ENCODE measurements at places on chromosomes 5 and 9.

DNA sequence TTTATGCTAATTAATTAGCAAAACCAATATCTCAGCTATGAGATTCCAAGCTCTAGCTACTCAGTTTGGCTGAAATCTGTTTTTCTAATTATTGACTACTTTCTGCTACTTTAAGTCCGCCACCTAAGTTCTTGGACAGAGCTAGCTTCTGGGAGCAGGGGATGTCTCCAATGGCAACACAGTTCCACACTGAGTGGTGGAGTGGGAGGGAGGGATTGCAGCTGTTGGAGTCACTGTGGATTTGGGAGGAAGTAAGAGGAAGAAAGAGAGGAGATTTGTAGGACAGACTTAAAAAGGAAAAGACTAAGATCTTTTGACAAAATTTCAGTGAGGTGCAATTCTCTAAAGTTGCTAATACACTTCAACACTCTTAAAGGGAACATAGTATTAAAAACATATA, 450.8 kb downstream of the NFIB start:
- no peak for DNase-seq

- peak; percentile 82 for DNase-seq
Measured at GRCh38 chr5:157328277-157328912, 62.5 kb downstream of the CYFIP2 start.

DNA sequence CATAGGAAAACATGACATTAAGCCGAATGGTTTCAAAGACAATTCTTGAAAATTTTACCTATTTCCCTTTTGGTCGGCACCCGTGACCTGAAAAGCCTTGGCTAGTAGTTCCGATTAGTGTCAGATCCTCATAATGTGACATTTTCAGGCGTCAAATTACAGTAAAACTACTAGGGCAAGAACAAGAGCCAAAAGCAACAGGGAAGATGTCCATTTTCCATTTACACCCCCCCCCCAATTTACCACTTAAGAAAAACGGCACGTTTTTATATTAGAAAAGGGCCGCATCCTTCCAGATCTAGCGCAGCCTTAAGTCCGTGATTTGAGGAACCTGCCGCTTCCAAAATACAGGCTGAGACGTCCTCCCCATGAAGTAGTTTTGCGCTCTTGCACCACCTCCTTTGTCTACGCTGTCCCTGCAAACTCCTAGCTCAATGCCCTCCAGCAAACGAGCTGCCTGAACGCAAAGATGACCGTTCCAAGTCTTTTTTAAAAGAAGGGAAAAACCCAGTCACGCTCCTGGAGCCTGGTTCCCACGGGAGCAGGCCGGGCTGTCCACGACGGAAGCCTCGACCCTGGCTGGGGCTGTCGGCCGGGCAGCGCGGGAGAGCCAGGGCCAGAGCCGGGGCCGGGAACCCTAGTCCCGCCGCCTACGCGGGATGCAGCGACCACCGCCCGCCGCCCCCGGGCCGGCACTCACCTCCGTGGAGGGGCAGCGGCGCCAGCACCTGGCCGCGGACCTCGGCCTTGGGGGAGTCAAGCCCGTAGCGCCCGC, 616 bp downstream of the RNF130 start:
- no peak for DNase-seq

DNA sequence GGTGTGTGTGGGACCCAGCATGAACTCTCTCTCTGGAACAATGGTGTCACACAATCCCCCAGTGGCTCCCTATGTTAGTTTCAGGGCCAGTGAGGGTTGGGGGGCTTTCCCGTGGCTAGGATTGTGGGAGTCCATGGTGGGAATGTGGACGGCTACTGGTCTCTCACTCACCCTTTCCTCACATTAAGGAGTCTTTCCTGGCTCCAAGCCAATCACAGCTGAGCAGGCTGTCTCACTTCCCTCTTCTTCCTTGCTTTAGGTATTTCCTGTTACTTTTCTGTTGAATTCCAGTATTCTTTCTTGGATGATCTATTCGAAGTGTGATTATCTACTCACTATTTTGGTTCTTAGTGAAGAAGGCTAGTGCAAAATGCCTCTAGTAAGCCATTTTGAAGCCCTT, 324.4 kb upstream of the MPDZ start:
- DNase-seq, result no peak

- no peak for DNase-seq
Measured at GRCh38 chr5:111454198-111454622, 58.1 kb downstream of the STARD4 start.

- no peak for DNase-seq
Measured at GRCh38 chr5:16737620-16738364, 121.0 kb upstream of the RETREG1 start.

GRCh38 chr5:44691802-44692201, 116.9 kb upstream of the MRPS30 start:
- DNase-seq, result no peak

- DNase-seq, result no peak
Measured at GRCh38 chr5:178535299-178536175, 54.7 kb downstream of the COL23A1 start.

GRCh38 chr9:123070198-123070597, 36.7 kb downstream of the GPR21 start:
- no peak for DNase-seq

DNA sequence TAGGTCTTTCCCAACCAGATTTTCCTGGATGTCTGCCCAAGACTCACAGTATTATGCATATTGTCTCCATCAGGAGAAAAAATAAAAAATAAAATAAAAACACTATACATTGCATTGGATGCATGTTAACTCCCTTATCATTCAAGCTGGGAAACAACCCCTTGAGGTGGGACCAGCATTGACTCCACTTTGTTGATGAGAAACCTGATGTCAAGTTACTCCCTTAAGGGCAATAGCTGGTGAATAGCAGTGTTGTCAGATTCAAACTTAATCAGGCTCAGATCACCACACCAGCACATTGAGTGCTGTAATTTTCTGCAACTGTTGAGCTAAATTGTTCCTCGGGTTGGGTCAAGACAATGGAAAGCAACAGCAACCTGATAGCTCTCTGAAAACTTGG, 264.0 kb upstream of the TRIM32 start:
- no peak for DNase-seq

DNA sequence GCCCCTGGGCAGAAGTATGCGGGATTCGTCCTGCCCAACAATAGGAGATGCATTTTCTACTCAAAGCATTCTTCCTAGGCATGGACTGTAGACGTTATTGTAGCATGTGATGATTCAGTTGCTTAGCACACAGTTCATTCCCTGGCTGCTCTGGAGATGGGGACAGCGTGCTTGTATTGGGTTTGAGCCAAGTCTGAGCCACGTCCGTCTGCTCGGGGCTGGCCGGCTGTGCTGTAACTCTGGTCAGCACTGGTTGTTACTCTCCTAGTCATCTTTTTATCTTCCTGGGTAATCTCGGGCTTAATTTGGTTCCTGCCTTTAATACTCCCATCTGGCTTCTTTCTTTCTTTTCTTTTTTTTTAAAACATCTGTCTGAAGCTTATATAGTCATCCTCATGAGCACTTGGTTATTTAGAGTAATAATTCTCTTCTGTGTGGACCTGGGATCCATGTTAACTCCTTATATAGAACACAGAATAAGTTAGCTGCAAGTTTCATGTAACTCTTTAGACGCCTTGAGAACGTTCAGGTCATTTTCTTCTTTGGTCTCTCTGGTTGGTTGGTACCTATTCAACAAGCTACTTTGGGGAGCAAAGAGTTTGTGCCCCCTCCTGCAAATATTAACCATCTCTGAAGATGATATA, 118.8 kb upstream of the RPS23 start:
- no peak for DNase-seq

- no peak for DNase-seq
Measured at GRCh38 chr5:180799902-180800801, 2.5 kb downstream of the MGAT1 start.

DNA sequence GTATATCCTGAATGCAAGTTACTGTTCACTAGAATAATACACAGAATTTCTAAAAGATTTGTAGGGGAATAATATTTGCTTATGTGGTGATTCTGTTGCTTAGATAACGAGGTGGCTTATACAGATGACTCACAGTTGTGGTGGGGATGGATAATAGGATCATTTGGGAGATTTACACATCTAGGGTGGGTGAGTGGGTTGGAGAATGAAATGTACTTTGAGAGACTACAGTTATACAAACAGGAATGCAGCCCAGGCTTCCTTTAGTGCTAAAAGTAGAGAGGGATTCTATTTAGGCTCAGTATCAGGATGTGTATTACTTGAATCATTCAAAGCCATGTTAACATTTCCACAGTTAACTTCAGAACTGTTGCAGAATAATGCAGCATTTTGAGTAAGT, 1.8 kb downstream of the CTXN3 start:
- no peak for DNase-seq

DNA sequence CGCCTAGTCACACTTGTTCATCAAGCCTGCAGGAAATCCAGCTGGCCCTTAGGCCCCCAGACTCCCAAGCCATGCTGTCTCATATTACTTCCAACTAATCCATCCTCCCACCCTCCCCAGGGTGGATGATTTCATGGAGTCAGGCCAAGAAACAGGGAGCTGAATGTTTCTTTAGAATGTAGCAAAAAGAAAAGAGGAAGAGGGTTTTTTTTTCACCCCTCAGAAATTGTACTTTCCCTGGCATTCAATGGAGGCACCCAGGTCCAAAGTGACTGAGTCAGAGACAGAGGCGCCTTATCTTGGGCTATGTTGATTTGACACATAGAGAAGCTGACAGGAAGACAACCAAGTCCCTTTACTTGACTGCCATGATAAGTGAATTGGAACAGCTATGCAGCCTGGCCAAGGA, 260.2 kb upstream of the NR4A3 start:
- no peak for DNase-seq

- DNase-seq, result peak; percentile 68
Measured at GRCh38 chr9:4678679-4679267, 596 bp upstream of the CDC37L1 start.

DNA sequence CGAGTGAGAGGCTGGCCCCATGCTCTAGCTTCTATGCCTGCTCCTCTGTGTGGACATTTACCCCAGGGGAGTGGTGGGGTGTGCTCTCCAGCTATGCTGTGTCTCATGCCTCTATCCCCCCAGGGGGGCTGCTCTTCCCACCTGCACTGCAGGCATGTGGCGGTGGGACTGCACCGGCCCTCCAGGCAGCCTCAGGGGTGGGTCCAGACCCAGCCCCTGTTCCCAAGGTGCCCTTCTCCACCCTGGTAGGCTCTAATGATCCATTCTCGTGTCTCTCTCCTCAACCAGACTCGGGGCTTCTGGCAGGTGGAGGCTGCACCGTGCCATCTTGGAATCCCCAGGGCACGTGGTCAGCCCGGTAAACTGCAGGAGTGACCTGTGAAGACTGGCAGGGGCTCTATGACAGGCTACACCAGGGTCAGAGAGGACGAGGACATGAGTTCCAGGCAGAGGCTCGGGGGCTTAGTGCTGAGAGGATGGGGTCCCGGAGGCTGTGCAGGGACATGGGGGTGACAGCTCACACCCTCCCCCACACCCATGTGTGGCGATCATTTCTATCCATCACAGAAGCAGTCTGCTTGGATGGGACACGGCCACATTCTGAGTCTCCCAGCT, 22.7 kb upstream of the COL5A1 start:
- no peak for DNase-seq

- no peak for DNase-seq
Measured at GRCh38 chr5:65113771-65114170, 345.0 kb downstream of the CWC27 start.

DNA sequence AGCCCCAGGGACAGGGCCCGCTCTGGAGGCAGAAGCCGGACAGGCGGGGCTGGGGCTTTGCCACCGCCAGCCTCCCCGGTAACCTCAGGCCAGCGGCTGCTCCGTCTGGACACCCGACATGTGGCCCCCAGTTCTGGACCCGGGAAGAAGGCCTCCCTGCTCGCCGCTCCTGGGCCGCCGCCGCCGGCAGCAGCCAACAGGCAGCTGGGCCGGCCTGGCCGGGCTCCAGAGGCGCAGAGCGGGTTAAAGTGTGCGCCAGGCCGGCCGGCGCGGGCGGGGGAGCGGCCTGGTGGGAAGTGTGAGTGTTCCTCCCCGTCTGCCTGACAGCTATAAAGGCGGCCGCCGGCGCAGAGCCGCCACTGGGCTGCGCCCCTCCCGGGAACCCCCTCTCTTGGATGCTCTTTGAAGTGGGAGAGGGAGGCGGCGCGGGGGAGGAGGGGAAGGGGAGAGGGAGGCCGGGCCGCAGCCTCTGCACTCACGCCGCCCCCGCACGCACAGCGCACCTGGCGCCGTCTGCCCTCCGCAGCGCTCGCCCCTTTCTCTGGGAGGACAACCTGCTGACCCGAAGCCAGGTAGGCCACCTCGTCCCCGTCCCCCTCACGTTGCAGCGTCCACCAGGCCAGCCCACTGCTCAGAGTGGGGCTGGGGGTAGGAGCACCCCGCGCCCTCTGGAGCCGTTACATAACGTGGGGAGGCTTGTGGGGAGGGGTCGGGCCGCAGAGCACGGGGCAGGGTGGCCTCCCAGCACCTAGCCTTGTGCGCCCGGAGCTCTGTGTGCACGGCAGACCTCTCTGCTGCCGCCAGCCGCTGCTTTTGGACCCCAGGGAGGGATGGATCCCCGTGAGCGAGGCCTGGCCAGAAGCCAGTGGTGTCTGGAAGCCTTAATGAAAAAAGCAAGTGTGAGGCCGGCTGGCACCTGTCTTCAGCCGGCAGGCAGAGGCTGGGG, at the start of gene ADAMTSL2:
TSS of gene ADAMTSL2 (plus strand) at position 359 of the 946 bp plus-strand sequence. CDS start 2,009 bp downstream, outside the sequence.
- peak; percentile 28 for DNase-seq

GRCh38 chr5:131496400-131496713, 138.7 kb downstream of the RAPGEF6 start:
- DNase-seq, result peak; percentile 29

- no peak for DNase-seq
Measured at GRCh38 chr5:9495121-9495520, 50.8 kb downstream of the SEMA5A start.

DNA sequence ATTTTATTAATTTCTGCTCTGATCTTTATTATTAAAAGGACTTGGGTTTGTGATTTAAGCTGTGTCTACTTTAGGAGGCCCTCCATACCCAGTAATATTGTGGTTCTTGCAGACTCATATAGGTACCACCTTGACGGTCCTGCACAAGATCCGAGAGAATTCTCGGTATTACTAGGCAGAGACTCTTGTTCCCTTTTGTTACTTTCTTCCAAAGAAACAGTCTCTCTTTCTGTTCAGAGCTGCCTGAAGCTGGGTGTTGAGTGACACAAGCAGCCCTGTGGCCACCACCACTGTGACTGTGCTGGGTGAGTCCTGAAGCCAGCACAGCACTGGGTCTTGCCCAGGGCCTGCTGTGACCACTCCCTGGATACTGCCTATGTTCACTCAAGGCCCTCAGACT, 666.6 kb downstream of the SEMA5A start:
- DNase-seq, result no peak

DNA sequence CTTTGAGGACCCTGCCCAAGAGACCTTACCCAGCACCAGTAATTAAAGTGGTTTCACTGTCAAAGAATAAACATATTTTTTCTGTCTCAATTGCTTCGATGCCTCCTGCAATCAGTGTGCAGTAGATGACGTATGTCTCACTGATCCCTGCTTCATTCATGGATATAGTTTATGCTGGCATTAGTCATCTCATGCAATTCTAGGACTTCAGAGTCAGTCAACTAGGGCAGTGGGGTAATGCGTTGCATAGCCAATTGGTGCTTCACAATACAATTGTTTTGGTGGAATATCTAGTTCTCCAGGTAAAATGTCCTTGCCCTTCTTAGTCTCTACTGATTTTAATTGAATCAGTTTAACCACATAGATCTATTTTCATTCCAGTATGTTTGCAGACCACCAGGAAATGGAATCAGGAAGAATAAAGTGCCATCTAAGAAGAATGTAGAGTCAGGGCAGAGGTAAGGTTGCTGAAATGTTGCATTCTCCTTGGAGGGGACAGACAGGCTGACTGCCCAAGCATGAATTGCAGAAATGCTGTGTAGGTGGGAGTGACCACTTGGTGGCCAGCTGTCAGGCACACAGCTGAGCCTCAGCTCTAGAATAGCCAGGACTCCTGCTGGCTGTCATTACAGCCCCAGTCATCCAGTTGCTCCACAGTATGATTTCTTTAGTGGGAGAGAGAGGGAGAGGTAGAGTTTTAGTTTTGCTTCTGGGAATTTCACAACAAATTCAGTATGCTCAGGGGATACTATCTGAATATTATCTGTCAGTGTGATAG, 73.5 kb upstream of the MEGF10 start:
- DNase-seq, result no peak

All from NAMALWA (cell line).